Cerebellar nuclear complex (tissue), 1 donor: ENCODE measurements at places on chromosomes 4 and X.

DNA sequence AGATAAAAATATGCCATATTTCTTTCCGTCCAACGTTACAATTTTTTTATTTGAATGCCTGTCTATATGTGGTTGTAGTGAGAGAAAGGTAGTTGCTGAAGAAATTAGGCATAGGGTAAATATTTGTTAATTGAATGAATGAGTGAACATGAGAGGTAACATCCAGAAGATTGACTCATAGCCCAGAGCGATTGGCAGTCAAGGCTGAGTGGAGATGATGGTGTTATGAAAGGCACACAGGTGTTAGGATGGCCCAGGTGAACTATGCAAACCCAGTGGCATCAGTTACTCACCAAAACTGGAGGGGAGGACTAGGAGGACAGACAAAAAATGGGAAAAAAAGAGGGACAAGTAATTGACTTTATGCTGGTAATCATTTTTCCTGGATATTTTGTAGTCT lies 31.7 kb upstream of the SPRY1 start:
- no peak for DNase-seq

- no peak for DNase-seq
Measured at GRCh38 chrX:97322401-97322800, 438.7 kb downstream of the RPA4 start.

- DNase-seq: no peak
Measured at GRCh38 chr4:168218645-168219044, 99.9 kb downstream of the DDX60 start.

GRCh38 chr4:160110891-160111290 lies 1008.0 kb downstream of the RAPGEF2 start:
- DNase-seq: no peak

- no peak for DNase-seq
Measured at GRCh38 chr4:13344216-13344615, 139.9 kb downstream of the RAB28 start.

DNA sequence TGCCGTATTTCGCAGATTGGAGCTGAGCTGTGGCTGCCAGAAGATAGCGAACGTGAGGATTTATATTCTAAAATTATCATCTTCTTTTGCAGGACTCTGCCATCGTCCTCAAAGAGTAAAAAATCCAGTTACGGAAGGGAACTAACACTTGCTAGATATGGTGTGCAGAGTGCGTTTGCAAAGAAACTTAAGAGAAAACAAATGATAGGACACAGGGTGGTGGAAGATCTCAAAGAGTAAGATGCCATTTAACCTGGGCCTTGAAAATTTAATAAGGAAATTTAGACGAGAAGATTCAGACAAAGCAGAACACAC lies 566 bp downstream of the LARP7 start:
- DNase-seq: no peak

DNA sequence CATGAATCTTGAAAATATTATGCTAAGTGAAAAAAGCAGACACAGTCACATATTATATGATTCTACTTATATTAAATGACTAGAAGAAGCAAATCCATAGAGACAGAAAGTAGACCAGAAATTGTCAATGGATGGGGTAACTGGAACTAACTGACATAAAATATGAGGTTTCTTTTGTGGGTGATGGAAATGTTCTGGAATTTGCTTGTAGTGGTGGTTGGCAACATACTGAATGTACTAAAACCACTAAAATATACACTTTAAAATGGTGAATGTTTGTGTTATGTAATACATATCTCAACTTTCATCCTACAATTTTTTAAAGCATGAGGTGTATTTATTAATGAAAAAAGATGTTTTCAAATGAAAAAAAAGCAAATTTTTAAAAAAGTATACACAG lies 14.7 kb downstream of the CNOT6L start:
- no peak for DNase-seq

GRCh38 chr4:151667048-151667447 lies 93.8 kb downstream of the GATB start:
- DNase-seq: no peak

DNA sequence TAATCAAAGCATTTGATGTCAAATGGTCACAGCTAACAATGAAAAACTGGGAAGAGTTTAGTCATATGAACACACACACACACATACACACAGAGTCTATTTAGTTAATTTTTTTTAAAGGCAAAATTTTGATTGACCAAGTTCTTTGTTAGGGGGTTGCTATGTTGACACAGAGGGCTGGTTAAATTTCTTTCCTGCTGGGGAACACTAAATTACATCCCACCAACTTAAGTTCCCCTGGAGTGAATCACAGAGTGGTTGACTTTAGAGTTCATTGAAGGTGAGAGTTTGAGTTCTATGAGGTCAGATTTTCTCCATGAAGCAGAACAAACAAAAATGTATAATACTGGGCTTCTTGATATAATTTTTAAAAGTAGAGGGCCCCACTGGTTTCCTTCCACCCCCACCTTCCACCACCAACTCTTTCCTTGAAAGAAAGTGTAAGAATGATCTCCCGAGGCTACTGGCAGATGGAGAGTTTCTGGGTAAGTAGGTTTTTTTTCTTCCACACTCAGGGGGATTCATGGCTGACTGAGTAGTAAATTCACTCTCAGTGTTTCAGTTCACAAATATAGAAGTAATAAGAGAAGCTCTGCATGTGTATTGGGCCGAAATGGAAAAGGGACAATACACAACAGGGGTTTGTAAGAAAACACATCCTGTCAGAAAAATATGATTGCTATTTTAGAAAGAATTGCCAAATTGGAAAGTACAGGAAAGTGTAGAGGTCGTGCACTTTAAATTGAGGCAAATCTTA lies 917.0 kb upstream of the LCORL start:
- no peak for DNase-seq

- DNase-seq: no peak
Measured at GRCh38 chr4:84699001-84699671, 116.2 kb downstream of the CDS1 start.

DNA sequence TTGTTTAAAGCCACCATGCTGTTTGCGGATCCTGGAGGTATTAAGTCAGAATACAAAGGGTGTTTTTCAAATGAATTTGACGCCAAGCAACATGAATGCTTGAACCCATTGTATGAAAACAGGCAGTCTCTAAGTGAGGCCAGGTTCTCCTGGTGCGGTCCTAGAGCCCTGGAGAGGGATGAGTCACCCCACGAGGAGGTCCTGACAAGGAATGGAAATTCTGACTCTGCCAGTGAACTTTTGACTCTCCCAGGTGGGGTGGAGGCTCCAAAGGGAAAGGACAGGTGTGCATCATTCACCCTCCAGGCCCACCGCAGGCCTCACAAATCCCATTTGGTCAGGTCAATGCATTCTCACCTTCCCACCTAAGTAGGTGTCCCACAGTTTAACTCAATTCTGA lies 1.5 kb downstream of the TRIM2 start:
- DNase-seq: no peak

- DNase-seq: no peak
Measured at GRCh38 chrX:23344238-23344903, 9.7 kb downstream of the PTCHD1 start.

DNA sequence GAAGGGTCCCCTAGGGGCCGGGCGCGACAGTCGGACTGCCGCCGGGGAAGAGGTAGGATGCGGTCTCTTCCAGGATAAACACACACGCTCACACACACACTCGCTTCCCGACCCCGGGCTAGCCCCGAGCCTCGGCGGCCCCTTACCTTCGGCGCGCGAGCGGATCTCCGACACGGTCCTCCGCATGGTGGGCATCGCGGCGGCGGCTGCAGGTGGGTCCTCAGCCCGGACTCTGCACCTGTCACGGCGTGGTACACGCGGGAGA lies 294 bp downstream of the ATP8A1 start:
- no peak for DNase-seq

DNA sequence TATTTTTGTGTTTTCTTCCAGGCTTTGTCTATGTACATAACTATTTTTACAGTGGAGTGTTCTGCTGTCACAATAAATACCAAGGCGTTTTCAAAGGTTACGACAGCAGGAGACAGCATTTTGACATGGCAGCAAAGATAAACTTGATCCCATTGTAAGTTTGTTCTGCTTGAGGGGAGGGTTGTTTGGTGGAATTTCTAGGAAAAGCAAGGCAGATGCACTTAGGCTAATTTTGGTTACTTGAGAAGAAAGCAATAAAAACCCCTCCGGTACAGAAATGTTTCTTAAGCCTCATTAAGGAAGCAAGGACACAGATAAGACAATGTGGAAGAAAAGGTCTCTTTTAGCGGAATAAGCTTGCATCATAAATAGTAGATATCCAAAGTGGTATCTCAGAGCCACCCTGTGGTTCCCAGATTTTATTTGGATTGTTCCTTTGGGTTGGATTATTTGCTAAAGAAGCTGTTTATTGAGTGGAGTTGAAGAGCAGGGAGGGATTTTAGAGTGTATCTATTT lies 54.3 kb downstream of the CLCN5 start:
- no peak for DNase-seq

- DNase-seq: no peak
Measured at GRCh38 chr4:142528433-142528832, 317.7 kb downstream of the INPP4B start.

- DNase-seq: no peak
Measured at GRCh38 chr4:130814896-130815295, 1718.9 kb downstream of the C4orf33 start.

- no peak for DNase-seq
Measured at GRCh38 chrX:84218726-84219125, 30.7 kb upstream of the RPS6KA6 start.

- no peak for DNase-seq
Measured at GRCh38 chr4:99790796-99791617, 25.6 kb upstream of the DAPP1 start.
